ENCODE measurements at places on chromosomes 4 and X.

DNA sequence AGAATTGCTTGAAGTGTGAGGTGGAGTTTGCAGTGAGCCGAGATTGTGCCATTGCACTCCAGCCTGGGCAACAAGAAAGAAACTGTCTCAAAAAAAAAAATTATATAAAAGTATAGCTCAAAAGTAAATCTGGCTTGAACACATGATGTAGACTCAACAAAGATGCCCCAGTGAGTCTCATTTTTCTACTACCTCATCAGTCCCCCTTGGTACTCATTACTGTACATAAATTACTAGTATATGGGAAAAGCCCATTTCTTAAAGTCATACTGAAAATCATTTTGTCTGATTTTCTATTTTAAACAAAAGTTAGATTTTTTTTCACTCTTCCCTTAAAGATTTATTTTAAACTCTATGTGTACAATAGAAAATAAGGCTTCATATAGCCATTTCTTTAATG is 39.2 kb downstream of the FAM241A start:
- DNase-seq = no peak

- DNase-seq = no peak
These were observed 3.4 kb upstream of the HOPX start for GRCh38 chr4:56684320-56685050.

DNA sequence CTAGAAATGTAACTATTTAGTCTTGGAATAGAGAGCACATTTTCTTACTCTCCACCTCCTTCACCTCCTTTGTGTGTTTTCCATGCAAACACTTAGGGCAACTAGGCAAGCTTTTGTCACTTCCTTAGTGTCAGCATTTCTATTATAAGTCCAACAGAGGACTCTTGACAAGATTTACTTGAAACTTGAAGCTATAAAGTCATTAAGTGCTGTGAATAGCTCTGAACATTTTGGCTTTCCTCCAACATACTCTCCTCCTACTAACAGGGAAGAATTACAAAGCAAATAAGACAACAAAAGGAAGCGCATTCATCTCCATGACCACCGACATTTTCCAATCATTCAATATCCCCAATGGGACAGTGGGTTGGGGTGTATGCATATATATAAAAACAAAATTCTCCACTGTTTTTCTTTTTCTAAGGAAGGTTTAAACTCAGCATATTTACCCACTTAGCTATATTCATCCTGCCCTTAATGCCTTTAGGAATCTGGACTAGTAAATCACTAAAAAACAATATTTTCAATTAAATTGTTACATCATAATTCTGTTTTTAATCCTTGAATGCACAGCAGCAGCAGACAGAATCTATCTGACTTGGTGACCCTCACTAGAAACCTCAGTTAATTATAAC is 264.6 kb downstream of the SNCA start:
- DNase-seq = no peak

DNA sequence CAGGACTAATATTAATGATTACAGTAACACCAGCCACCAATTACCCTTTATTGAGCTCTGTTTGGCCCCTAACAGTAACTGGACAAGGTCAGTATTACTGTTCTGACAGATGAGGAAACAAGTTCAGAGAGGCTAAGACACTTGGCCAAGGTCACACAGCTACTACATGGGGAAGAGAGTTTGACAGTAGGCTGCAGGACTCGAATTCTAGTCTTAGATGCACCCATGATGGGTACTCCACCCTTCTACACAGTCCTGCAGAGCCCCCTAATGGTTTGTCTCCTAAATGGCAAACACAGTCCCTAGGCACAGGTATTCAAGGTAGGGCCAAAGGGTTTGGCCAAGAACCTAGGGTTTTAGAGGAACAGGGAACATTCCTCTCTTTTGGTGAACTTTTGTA is 93.9 kb downstream of the NSUN7 start:
- no peak for DNase-seq

DNA sequence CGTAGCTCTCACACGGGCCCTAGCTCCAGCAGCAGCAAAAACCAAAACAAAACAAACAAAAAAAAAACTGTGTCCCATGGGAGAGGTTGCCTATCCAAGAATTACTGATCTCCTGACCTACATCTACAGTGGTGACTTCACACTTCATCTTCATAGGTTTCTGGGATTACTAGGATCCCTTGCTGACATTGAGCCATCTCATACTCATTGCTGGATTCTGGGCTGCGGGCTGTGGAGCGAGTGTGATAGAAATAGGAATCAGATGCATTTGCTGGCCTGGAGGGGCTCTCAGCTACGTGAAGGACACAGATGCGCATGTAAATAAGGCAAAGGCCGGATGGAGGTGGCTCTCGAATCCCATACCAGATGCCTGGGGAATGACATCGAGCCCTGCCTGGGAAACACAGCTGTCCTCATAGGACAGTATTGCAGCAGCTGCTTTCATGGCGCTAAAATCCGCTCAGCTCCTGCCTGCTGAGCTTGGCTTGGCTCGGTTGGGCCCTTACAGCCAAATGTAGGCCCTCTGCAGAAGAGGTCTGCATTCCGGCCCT is 41.7 kb downstream of the CNGA2 start:
- DNase-seq = no peak

DNA sequence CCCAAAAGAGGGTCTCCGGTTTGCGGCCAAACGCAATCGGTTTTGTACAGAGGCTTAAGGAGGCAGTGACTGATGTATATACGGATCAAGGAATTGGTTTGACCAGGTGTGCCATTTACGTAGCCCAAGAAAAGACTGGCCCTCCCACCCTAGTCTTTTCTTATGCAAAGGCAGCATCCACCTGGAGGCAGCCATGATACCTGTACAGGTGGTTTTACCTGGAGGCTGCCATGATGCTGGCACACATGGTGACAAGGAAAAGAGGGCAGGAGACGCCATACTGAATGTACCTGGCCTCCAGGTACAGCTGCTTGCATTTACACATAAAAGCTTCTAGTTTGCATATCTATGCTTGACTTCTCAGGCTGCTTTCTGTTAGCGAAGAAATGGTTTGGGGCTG is 917.7 kb upstream of the INTU start:
- DNase-seq = no peak

GRCh38 chr4:24820541-24820940 is 25.2 kb downstream of the SOD3 start:
- no peak for DNase-seq

DNA sequence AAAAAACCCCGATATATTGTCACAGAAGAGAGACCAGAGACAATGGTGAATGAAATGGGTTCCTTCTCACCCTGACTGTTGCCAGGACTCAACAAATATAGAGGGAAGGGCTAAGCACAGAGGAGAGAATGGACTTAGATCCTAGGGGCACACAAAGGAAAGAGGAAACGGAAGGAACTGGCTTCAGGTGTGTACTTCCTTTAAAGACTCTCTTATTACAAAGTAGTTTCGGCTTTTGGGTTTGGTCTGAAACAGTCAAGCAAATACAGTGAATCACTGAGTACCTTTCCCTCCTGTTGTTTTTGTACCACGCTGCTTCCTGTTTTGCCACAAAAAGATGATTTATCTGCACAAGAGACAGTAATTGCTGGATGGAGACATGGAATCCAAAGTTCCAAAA is 46.1 kb upstream of the S100G start:
- no peak for DNase-seq

- no peak for DNase-seq
These were observed 205.9 kb downstream of the TLL1 start for GRCh38 chr4:166078955-166079354.

Measured in naive thymus-derived CD4-positive, alpha-beta T cell (primary cell).